Breast epithelium (tissue), 4 donors: ENCODE measurements at places on chromosomes 4 and X. TPM values are rescaled to one million over a fixed set of nuclear protein-coding genes. Genes with fewer than 3 reads are reported as not detected.

TNMD gene
- total RNA-seq, result 16.6 TPM

ZNF630 gene
- 2.2 TPM for total RNA-seq

FANCB gene
- 2.8 TPM for total RNA-seq

GRCh38 chr4:141759796-141760425 lies 123.5 kb downstream of the IL15 start:
- H3K36me3 ChIP-seq, result no peaks in the 10 kb centered on the region
- H3K27me3 ChIP-seq, result no peaks in the 10 kb centered on the region
- no peak overlapping the region for H3K4me3 ChIP-seq
- H3K4me1 ChIP-seq, result no peaks in the 10 kb centered on the region

- no peak overlapping the region for H3K27ac ChIP-seq
- no peak overlapping the region for H3K4me3 ChIP-seq
- H3K36me3 ChIP-seq, result no peaks in the 10 kb centered on the region
- H3K27me3 ChIP-seq, result no peaks in the 10 kb centered on the region
Observed at GRCh38 chr4:166994686-166995085, 239.6 kb downstream of the SPOCK3 start.
